ENCODE measurements at places on chromosomes 4 and X. TPM values are rescaled to one million over a fixed set of nuclear protein-coding genes. Genes with fewer than 3 reads are reported as not detected.
A peak's percentile ranks its signal among the peaks of the same experiment; 100 is the strongest.

DNA sequence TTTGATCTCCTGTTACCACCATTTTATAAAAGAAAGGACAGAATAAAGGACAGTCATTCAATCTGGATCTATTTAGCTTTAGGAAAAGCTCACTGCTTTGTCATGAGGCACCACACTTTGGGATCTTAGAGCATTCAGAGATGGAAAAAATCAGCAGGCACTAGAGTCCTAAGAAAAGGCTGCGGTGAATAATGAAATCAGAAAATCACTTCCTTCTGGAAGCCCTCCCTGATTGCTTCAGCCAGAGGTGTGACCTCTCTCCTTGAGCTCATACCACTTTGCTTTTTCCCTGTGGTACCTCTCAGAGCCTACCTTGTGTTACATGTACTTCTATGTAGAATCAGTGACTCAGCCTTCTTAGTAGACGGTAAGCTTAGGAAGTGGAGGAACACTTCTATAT, 8.7 kb upstream of the TRPC5OS start:
- no peak for ATAC-seq

DNA sequence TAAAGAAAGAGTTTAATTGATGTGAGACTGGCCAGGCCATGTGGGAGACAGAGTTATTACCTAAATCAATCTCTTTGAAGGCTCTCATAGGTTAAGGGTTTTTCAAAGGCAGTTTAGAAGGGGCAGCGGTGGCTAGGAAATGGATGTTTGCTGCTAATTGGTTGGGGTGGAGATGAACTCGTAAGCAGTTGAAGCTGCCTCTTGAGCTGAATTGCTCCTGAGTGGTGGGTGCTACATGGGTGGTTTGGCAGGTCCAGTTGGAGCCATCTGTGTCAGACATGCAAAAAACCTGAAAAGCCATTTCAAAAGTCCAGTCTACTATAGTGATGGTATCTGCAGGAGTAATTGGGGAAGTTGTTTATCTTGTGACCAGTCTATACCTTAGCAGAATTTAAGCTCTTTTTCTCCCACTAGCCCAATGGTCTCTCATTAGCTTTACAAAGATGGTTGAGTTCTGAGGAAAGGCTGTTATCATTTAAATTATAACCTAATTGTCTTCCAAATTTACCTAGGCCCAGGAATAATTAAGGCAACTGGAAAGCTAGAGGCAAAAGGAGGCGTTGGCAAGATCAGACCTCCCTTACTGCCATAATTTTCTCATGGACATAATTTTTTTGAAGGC, 762.4 kb upstream of the FRG1 start:
- no peak for ATAC-seq

DNA sequence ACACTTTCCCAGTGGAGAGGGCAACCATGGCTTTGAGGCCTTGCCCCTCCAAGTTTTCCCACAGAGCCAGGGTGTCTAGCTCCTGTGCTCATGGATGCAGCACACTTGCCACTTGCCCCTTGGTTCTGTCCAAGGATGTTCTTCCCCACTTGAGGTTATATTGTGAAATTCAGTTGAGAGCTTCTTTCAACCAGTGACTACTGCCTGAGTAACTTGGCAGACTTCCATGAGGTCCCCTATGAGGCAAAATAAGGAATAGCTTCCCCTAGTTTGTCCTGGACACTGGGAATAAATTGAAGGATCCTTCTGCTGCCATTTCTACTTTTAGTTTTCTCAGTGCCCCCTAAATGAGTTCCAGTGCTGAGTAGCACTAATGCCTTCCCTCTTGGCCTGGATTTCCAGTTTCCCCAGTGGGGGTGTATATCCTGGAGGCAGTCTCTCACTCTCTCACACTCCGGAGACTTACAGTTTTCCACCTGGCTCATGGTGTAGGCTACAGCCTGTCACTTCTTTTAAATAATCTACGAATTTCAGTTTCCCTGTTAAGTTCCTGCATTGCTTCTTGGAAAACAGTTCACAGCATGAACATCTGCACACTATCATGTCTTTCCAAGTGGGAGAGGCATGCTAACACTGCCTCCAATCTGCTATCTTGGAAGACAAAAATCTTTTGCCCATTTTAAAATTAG, 36.4 kb upstream of the ADH4 start:
- no peak for ATAC-seq

GRCh38 chr4:126568652-126569570, 1063.8 kb upstream of the INTU start:
- no peak for ATAC-seq

DNA sequence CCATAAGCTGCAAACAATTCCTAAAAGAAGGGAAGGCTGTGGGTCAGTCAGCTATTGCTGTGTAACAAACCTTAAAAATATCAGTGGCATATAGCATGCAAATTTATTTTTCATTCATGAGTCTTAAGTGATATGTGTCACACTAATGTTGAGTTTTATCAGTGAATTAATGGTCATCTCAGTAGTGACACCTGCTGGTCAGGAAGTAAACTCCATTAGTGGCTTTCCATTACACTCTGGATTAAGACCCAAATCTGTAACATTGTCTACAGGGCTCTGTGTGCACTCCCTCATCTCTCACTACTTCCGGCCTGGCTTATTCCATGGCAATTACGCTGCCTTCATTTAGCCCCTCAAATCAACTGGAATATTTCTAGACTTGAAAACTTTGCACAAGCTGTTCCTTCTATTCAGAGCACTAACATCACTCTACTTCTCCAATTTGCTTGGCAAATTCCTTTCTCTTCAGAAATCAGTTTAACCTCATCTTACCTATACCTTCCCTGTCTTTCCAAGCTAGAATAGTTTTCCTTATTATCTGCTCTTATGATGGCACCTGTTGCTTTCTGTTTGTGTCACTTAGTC, 217.3 kb upstream of the TAPT1 start:
- peak; percentile 34 for ATAC-seq

DNA sequence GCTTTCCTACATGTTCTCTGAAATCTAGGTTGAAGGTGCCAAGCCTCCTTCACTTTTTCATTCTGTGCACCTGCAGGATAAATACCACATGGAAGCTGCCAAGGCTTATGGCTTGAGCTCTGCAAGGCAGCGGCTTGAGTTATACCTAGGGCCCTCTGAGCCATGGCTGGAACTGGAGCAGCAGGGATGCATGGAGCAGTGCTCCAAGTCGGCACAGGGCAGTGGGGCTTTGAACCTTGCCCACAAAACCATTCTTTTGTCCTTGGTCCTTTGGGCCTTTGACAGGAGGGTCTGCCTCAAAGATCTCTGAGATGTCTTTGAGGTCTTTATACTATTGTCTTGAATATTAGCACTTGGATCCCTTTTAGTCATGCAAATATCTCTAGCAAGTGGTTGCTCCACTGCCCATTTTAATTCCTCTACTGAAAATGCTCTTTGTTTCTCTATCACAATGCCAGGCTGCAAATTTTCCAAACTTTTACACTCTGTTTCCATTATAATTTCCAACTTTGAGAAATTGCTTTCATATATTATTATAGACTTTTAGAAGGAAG, 536.2 kb upstream of the KLHL4 start:
- ATAC-seq, result no peak

DNA sequence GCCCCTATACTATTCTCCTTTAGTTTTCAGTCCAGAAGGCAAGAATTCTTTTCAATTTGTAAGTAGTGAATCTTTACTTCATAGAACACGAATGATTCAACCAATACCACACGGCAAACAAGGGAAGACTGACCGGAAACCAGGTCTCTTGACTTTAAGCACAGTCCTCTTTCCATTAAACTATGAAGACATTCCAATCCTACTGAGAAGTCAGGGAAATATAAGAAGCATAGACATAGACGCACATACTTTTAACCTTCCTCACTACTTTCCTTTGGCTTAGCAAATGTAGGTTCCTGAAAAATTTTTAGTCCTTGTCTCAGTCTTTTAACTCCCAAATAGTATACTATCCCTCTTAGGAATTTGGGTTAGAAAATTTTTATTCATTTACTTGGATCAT, 9.1 kb downstream of the CHRDL1 start:
- no peak for ATAC-seq

GRCh38 chrX:47723689-47724088, 64.7 kb upstream of the UXT start:
- ATAC-seq, result peak; percentile 50

GRCh38 chr4:147078362-147078761, 132.7 kb upstream of the TTC29 start:
- no peak for ATAC-seq

- ATAC-seq, result no peak
These were observed 59.2 kb upstream of the CD99 start for GRCh38 chrX:2631743-2632532.

DNA sequence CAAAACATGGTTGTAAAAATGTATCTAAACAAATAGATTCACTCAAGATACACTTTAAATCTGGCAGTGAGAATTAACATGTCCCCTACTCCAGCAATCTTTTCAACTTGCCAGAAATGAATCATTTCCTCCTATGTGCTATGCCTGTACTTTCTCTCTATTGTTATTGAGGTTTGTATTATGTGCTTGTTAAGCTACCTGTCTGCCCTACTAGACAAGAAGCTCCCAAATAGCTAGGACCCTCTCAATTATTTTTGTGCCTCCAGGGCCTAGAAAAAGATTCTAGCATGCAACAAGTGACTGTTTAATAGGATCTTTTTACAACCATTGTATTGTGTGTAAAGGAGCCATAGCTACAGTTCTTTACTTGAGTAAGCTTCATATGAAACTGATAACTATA, 3.5 kb upstream of the SAP30 start:
- ATAC-seq, result peak; percentile 13

DNA sequence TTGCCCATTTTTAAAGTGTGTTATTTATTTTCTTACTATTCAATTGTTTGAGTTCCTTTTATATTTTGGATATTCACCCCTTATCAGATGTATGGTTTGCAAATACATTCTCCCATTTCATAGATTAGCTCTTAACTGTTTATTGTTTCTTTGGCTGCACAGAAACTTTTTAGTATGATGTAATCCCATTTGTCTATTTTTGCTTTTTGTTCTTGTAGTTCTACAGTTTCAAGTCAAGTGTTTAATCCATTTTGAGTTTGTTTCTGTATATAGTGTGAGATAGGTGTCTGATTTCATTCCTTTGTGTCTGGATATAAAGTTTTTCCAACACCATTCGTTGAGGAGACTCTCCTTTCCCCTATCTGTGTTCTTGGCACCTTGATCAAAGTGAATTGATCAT, 97.4 kb upstream of the CAMK2D start:
- ATAC-seq, result no peak

- ATAC-seq, result no peak
These were observed 20.4 kb downstream of the ADGRL3 start for GRCh38 chr4:61220556-61220955.

DNA sequence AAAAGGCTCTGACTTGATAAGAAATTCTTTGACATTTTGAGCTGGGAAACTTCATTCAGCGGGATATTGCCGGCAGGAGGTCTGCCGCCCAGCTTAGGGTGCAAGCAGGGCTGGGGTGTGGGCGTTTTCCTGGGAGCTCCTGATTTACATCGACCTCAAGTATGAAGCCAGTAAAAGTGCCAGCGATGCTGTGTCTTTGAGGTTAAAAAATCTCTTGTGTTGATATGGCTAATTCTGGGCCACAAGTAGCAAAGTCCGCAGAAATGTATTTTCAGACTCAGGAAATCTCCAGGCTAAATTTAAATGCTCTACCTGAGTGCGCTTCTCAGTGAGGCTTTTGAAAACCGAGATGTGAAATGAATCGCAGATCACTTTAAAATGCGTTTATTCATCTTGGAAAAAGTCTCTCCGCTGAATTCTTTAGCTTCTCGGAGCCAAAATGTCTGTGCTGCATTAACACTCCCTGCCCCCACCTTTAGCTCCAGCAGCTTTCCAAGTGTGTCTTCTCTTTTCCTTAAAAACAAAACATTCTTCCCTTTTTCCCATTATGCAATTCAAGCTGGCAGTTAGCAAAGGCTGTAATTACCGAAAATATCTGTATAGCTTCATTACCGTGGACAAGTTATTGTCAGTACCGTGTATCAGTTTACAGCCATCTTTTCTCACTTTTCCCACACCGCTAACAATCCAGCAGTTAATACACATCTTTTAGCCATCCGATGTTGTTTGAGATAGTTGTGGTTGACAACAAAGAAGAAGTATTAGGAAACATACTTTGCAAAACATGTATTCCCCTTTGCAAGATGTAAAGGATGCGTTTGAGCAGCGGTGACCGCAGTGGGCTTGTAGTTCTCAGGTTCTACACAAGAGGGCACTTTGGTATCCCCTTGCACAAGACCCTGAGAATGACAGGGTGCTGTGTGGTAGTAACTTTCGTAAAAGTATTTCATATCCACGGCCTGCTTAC, 136.0 kb upstream of the STX18 start:
- ATAC-seq, result no peak

DNA sequence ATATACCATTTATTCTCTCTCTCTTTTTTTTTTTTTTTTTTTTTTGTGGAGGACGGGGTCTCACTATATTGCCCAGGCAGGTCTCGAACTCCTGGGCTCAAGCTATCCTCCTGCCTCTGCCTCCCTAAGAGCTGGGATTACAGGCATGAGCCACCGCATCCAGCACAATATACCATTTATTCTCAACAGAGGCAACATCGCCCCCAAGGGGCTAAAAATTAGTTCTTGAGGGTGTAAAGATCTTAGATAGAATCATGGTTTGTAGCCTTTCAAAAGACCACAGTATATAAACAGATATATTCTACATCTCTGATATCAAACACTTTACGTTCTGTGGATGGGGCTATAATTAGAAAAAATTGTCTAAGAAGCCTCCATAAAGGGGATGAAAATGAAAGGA, 39.8 kb upstream of the TCEAL2 start:
- ATAC-seq, result no peak

DNA sequence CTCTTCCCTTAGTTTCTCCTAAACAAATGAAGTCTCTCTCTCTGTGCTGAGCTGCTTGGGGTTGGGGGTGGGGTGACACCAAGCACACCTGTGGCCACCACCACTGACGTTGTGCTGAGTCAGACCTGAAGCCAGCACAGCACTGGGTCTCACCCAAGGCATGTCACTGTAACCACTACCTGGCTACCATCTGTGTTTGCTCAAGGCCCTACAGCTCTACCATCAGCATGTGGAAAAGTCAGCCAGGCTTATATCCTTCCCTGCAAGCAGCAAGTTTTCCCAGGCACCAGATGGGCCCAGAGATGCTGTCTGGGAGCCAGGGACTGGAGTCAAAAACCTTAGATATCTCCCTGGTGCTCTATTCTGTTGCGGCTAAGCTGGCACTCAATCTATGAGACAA, 6.9 kb downstream of the CXCL10 start:
- ATAC-seq, result peak; percentile 75

- ATAC-seq, result no peak
These were observed 41.3 kb upstream of the CRMP1 start for GRCh38 chr4:5933996-5934831.

- ATAC-seq, result no peak
These were observed 49.7 kb upstream of the ELOVL6 start for GRCh38 chr4:110248100-110248499.

- ATAC-seq, result peak; percentile 71
These were observed at the start of gene NALF2 for GRCh38 chrX:69503782-69504625. Gene NALF2 (plus strand): TSS chrX:69504326. CDS start chrX:69505283, 957 bp downstream.

The NLRP2B gene
- not detected for total RNA-seq

The HTRA3 gene
- not detected for total RNA-seq

The HSFX1 gene
- total RNA-seq, result 0.50 TPM

The PWWP3B gene
- not detected for total RNA-seq

The CXCL6 gene
- not detected for total RNA-seq

The DUX4 gene
- total RNA-seq, result not detected

The NHSL2 gene
- total RNA-seq, result 0.15 TPM

The CLCN4 gene
- total RNA-seq, result 0.19 TPM

The EDA2R gene
- total RNA-seq, result 6.5 TPM

The DBET gene
- total RNA-seq, result not detected

The PNMA5 gene
- total RNA-seq, result 0.17 TPM

Data from activated T-helper 17 cell treated with anti-CD3 and anti-CD28 coated beads, Interleukin-2, amount 50 U/mL, for 72 hours (primary cell).